ENCODE measurements at places on chromosomes 7 and 10.

DNA sequence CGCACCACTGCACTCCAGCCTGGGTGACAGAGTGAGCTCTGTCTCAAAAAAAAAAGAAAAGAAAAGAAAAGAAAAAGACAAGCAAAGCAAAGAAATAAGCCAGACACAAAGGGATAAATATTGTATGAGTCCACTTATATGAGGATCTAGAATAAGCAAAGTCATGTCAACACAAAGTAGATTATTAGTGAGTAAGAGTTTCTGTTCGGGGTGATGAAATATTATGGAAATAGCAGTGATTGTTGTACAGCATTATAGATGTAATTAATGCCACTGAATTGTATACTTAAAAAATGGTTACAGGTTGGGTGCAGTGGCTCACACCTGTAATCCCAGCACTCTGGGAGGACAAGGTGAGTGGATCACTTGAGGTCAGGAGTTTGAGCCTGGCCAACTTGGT, 83.2 kb downstream of the HIP1 start:
- no peak for DNase-seq

- DNase-seq: no peak
These were observed 77.8 kb upstream of the TNRC18 start for GRCh38 chr7:5501465-5501864.

DNA sequence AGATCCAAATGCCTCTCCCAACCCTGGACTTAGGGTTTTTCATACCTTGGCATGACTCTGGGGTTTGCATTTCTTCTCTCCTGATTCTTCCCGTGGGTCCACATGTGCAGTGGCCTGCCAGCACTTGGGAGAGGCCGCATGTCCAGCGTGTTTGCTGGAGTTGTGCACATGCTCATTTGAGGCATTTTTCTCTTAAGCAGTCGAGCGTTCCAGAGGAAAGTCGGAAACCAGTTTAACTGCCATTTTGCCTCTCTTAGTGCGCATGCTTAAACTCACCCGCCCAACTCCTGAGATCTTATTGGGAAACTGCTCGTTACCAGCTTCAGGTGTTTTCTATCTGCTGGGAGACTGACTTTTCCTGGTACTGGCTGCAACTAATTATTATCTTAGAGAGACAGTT, 888.4 kb upstream of the PHF14 start:
- no peak for DNase-seq

DNA sequence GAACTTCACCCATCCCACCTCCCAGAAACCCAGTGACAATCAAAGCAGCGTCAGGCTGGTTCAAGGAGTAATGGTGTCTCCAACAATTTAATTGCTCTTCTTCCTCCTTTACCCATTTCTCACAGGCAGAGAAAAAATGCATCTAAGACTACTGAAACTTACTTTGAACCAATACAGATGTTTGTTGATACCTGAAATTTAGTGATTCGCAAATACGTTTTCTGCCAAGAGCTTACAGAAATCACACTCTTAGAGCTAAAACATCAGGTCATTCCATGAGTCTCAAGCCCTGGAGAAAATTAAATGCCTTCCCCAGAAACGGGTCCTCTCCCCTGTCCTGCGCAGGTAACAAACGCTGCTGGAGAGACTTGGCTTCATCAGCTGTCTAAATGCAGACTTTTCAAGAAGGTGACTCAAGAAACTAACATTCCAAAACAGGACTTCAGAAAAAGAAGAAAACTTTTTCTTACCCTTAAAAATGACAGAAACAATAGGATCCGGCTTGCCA, 443 bp downstream of the MYOF start:
- no peak for DNase-seq

GRCh38 chr10:52639652-52640051, 132.9 kb downstream of the MBL2 start:
- DNase-seq: no peak

DNA sequence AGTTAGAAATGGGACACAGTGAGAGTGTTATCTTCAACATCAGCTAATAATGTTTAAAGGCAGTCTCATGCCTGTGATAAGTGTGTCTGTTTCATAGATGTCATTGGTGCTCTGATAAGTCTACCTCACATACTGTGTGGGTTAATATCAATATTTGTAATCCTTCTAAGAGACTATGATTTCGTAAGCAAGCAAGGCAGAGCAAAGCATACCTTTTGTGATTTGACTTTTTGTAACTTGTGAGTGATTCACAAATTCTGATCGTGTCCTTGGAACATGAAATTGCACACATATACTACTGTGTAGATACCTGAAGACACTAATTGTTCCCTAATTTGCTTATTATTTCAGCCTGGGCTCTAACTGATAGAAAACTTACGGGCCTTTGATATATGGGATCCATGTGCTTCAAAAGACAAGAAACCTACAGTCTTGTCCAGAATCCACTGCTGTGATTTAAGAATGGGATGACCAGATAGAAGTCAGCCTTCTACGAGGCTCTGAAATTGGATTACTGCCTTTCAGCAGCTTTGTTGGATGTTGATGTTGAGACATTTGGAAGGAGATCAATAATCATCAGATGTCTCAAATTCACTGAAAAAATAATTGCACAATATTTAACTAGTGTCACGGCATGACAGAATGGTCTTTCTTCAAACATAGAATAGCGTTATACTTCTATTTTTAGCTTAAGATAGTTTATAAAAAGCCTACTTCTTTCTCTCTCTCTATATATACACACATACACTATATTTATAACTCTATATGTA, 63.2 kb upstream of the KLF6 start:
- DNase-seq: no peak

DNA sequence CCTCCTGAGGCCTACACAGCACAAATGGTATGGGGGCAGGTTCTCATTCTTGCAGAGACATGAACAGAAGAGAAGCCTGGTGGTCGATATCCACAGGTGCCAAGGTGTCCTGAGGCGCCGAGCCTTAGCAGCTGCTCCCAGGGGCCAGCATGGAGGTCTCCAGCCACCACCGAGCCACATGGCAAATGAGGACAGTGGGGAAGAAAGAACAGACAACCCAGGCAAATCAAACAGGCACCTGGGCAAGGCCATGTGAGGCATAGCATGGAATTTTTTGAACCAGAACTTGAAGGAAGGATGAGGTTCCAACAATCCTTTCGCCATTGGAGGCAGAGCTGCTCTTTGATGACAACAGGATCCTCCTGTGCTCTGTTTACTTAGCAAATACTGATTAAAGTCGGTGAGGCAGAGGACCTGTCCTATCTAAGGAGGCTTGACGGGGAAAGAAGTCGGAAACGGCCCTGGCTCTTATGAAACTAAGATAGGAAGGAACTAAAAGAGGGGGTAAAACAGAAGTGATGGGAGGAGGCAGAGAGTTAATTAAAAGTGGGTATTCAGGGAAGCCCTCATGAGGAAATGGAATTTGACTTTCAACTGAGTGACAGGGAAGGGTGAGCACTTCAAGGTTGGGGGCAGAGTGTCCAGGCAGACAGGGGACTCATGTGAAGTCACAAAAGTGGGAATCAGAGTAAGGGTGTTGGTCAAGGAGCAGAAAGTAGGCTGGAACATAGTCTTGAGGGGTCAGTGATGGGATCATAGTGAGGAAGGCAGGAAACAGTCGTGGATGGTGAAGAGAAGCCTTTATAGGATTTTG, 8.6 kb upstream of the CALML3 start:
- DNase-seq: no peak

- DNase-seq: no peak
These were observed 132.6 kb downstream of the NRBF2 start for GRCh38 chr10:63265683-63266235.

DNA sequence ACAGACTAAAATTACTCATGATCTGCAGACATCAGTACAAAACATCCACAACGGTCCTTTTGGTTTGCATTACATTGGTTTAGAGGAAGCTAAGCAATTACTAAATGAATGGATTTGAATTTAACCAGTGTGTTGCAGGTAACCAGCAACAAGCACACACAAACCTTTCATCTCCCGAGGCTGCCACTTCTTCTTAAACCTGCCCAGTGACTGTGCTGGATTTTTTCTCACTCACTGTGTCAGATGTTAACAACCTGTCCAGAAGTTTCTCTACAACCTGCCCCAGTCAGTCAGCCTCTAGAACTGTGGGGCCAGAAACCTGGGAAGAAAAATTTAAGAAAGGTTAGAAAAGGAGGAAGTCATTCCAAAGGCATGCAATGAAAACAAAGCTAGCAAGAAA, 2.4 kb upstream of the MEOX2 start:
- no peak for DNase-seq

- DNase-seq: no peak
These were observed 4.0 kb downstream of the RBP3 start for GRCh38 chr10:47351899-47352815.

- no peak for DNase-seq
These were observed 3.8 kb downstream of the CLIP2 start for GRCh38 chr7:74292757-74293576.

DNA sequence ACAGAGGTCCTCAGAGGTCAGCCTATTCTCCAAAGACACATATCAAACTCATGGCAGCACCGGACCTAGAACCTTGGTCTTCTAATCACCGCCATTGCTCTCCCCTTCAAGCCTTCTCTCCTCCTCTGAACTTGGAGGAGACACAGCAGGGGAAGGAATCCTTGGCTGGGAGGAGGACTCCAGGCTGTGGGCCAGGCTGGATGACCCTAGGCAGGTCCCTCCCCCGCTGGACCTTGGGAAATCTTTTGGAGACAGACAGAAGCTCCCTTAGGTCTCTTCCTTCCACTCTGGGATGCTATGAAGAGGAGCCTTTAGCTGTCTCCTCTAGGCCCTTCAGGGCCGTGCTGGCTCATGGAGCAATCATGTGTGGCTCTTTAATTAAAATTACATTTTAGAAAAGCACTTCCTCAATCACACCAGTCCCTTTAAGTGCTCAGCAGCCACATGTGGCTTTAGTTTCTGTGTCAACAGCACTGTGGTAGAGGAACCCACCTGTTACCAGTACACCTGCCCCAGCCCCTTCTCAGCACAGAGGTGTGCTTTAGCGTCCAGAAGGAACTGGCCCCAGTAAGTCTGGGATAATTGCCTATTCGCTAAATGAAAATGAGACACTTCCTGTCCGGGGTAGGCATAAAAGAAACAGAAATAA, 238.2 kb downstream of the CELF2 start:
- no peak for DNase-seq

DNA sequence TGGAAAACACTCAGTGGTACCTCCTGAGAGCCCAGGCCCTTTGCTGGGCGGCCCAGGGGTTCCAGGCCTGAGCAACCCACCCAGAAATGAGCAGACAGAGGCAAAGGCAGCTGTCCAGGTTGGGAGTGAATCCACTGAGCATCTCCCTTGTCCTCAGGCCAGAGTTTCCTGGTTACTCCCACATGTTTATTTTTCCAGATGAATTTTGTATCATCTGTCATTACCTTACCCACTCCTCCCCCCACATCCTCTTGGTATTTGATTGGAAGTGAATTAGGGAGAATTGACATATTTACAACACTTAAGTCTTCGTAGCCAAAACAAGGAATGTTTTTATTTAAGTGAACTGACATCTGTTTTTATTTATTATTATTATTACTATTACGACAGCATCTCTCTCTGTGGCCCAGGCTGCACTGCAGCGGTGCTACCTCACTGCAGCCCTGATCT, 13.2 kb upstream of the LMBR1 start:
- no peak for DNase-seq

DNA sequence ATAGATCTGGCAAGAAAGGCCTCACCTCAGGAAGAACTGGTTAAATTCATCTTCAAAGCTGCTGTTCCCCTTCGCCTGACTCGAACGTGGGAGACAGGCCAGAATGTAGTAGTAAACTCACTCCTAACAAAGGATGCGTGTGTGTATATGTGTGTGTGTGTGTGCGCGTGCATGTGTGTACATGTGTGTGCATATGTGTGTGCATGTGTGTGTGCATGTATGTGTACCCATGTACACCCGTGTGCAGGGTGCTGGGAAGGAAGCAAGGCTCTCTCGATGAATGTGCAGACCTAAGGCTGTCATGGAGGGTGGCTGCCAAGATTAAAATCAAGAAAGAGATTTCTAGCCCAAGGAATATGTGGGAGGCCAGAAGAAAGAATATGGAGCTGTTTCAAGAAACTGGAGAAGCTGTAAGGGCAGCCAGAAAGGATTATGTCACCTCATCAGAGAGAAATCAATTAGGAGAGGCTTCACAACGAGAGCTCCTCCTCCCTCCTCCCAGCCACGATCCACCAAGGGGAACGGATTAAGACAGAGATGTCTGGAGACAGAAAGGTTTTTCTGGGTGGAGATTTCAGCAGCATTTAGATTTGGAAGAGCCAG, 34.0 kb upstream of the LBX1 start:
- DNase-seq: no peak

- DNase-seq: no peak
These were observed 985.2 kb upstream of the C7orf33 start for GRCh38 chr7:147605323-147605722.

DNA sequence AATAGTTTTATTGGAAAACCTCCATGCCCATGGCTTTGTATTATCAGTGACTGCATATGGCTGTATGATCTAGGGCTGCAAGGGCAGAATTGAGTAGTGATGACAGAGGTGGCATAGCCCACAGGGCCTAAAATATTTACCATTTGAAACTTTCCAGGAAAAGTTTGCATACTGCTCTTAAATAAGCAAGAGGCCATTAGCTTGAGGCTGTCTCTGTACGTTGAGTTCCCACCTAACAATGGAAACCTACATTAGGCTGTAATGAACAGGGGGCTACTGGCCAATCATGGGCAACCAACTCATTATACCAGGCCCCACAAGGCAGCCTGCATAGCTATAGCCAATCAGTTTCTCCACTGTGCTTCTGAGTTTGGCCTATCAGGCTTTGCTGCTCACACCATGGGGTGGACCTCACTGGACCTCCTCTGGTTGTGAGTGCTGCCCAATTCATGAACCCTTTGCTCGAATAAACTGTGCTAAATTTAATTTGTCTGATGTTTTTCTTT, 673 bp upstream of the ST8SIA6 start:
- no peak for DNase-seq

DNA sequence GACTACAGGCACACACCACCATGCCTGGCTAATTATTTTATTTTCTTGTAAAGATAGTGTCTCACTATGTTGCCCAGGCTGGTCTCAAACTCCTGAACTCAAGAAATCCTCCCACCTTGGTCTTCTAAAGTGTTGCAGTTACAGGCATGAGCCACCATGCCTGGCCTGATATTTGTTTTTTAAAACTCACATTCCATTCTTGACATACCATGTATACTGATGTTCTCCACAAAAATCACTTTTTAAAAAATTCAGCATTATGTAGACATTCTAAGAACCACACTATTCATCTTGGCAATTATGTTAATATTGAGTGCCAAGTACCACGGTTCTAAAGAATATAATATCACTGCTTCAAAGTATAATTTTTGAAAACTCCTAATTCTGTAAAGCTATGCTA, 43.5 kb downstream of the IDE start:
- DNase-seq: no peak

DNA sequence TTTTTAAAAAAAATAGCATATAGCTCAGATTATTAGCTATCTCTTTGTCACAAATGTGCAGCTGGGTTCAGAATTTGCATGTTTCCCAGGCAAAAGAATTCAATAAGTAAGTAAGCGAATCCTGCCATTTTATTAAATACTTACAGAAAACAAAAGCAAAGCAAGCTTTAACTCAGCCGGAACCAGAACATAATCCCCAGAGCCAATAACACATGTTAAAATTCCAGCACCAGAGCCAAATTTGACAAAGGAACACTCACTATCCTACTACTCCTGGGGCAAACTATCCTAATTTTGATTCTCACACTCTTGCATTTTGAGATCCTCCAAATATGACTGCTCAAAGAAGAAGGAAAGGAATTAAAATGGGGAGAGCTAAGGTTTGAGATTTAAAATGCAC, 32.6 kb downstream of the LRRTM3 start:
- DNase-seq: no peak

GRCh38 chr7:152333134-152333533, 102.7 kb downstream of the KMT2C start:
- DNase-seq: no peak

Data from activated CD4-positive, alpha-beta T cell treated with anti-CD3 and anti-CD28 coated beads, Interleukin-2, amount 50 U/mL, for 24 hours (primary cell).